ENCODE measurements at places on chromosomes 5 and 9. TPM values are rescaled to one million over a fixed set of nuclear protein-coding genes. Genes with fewer than 3 reads are reported as not detected.
A peak's percentile ranks its signal among the peaks of the same experiment; 100 is the strongest.

The DIRAS2 gene
- total RNA-seq, result 1.3 TPM

The PCDHB7 gene
- total RNA-seq, result under 0.01 TPM

The UBE2QL1 gene
- not detected for total RNA-seq

The PCDHGA5 gene
- 1.9 TPM for total RNA-seq

The ROR2 gene
- 5.2 TPM for total RNA-seq

The ADAMTS2 gene
- 44.5 TPM for total RNA-seq

The TMEM250 gene
- 39.7 TPM for total RNA-seq

GRCh38 chr9:7970681-7971330, 171.2 kb upstream of the DMAC1 start:
- no peak for DNase-seq

- no peak for DNase-seq
Observed at GRCh38 chr5:68332556-68332955, 117.0 kb downstream of the PIK3R1 start.

- DNase-seq, result no peak
Observed at GRCh38 chr5:181259283-181259682, 1.7 kb downstream of the TRIM52 start.

- DNase-seq, result no peak
Observed at GRCh38 chr9:77833561-77834429, 185.7 kb upstream of the GNA14 start.

DNA sequence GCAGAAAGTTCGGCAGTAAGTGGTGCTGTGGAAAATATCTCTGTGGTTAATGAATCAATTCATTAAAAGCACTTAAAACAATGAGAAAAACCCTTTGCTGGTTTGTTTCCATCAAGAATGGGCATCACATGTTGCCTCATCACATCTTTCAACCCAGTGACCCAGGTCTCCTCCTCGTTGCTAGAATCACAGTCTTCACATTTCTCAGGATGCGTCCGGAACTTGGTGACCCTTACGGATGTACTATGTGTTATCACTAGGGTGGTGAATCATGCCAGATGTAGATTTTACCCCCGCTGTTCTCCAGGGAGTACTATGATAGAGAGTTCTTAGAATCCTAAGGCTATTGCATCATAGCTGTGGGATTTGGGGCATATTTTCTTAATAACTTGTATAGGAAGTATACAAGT, 217.9 kb upstream of the KLF4 start:
- peak; percentile 99 for DNase-seq

DNA sequence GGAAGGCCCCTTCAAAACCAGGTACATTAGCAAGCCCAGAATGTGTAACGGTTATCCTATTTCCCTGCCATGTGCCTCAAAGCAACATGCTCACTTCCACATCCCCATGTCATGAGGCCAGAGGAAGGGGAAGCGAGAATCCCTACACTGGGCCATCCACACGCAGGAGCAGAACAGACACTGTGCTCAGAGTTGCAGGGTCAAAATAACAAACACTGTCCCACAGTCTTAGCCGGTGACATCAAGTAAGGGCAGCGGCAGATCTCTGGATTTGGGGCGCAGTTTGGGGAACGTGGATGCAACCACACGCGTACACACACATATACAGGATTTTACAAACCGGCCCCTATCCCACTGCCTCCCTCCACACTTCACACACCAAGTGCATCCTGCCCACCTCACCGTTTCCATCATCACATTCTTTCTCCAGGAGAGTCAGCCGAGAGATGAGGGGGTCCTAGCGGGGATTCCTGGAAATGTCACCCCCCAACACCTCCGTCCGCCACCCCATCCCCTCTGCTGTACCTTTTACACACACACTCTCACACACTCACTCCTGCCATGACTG, 776 bp downstream of the APBA1 start:
- DNase-seq, result no peak

DNA sequence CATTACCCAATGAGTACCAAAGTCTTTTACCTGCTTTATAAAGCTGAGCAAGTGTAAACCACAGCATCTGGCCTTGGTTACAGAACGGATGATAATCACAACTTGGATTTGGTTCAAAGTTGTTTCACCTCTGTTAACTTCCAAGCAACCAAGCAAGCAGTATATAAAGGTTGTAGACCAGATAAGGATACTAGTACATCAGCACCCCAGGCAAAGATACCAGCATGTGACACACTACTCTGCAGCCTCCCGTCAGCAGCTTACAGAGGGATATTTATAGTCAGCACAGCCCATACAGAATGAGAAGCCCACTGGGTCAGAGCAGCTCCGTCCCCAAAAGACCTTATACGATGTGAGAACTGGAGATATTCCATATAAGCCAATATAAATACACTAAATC, 193.3 kb downstream of the SMARCA2 start:
- peak; percentile 17 for DNase-seq

DNA sequence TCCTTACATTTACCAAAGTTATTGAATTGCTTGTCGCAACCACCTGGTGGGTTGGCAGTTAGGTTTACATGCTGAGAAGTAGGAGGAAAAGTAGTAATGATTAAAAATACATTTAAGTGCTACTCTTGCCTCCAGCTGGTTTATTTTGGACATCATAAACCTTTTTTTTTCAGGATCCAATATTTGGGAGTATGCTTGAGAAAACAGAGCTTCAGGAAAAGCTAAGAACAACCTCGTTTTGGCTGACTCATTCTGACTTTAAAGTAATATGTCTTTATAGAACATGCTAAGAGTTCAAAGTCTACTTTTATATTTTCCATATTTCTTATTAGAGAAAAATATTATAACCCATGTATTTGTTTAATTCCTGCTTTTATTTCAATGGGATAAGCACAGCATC, 41.7 kb upstream of the BNC2 start:
- DNase-seq, result peak; percentile 11

DNA sequence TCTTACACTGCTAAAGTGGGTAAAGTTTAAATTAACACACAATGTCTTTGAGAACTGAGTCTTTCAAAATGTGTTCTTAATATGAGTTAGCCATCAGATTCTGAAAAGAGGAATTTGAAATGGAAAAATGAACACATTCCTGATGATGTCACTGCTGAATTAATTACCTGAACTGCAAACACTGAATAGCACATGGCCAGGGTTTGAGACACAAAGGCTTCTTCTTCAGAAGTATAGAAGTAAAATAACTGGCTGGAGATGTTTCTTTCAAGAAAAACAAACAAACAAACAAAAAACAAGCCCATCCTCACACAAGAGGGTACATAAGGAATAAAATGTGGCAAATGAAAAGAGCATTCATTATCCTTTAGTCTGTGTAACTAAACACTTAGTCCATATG, 7.1 kb downstream of the GLIS3 start:
- no peak for DNase-seq

- no peak for DNase-seq
Observed at GRCh38 chr9:130487500-130487899, 42.7 kb downstream of the ASS1 start.

GRCh38 chr9:108722396-108722795, 133.4 kb downstream of the ACTL7B start:
- DNase-seq, result no peak

DNA sequence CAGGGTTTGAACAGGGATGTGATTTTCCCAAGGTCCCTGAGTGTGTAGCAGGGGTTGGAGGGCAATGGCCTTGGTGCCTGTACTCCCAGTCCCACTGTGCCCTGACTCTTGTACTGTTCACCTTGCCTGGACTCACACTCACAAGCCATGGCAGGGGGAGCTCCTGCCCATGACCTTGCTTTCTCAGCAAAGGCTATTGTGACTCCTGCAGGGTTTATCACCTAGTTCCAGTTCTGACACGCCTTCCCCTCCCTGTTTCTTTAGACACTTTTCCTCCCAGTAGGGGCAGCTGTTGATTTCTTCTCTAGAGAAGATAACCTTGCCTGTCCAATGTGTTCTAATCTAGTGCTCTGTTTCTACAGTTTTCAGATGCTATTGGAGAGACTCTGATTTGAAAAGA, 139.5 kb downstream of the FSTL4 start:
- no peak for DNase-seq

- no peak for DNase-seq
Observed at GRCh38 chr5:150615141-150615699, 25.2 kb upstream of the SYNPO start.

- no peak for DNase-seq
Observed at GRCh38 chr5:176740702-176741496, 69.5 kb upstream of the UNC5A start.

GRCh38 chr5:53339962-53340540, 140.4 kb upstream of the FST start:
- DNase-seq, result peak; percentile 81

GRCh38 chr5:116573279-116573701, 1.3 kb downstream of the SEMA6A start:
- no peak for DNase-seq

DNA sequence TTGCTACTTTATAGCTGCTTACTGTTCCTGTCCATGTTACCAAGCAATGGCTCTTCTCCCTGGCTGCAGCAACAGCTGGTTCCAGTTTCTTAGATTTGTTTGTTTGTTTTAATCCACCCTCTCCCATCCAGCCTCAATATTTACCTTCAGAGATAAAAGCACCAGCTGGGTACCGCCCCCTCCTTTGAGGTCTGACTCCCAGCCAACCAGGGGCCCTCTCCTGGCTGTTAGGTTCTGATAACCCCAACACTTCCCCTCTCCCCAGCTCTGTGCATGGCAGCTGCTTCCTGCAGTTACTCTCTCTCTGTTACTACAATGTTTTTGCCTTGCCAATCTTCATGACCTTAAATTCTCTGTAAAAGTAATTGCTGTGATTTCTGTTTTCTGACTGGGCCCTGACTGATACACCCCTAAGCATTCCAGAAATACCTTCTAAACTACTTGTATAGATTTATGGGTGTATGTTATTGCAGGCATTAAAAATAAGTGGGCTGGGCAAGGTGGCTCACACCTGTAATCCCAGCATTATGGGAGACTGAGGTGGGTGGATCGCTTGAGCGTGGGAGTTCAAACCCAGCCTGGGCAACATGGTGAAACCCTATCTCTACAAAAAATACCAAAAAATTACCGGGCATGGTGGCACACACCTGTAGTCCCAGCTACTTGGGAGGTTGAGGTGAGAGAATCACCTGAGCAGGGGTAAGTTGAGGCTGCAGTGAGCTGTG, 2.6 kb upstream of the GCNT1 start:
- DNase-seq, result peak; percentile 97

Measured in fibroblast of villous mesenchyme (primary cell).